ENCODE measurements at places on chromosomes 6 and 20.

- DNase-seq, result no peak
These were observed 38.0 kb downstream of the CD164 start for GRCh38 chr6:109344226-109344625.

DNA sequence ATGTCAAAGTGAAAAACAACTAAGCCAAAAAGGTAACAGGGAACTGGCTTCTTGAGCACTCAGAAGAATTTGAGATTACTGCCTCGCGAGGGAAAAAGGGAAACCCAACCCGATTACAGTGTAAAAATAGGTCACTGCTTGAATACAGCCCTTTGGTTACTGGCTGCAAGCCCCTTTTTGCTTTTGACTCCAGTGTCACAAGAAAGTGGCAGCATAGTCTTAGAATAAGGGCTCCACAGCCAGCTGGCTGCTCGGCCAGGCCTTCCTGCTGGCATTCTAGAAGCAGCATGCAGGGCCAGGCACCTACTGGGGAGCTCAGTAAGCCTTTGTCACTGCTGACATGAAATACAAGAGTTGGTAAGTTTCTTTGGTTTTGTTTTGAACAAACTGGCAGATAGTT, 83.0 kb downstream of the ZHX3 start:
- no peak for DNase-seq

DNA sequence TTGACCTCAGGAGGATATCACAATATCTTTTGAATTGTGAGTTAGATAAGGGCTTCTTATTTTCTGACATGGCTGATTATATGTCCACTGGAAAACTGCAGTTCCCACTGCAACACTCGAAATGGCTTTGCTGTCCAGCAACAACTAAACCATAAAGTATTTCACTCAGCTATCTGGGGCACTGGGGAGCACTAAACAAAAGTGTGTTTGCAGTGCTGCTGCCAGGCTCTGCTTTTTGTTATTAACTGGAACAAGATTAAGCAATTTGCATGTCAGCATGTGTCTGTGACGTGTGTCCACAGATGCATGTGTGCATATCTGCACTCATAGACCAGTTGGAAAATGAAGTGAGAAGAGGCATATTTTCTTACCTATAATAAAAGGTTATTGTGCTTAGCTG, 107.8 kb upstream of the CCN2 start:
- DNase-seq, result no peak

DNA sequence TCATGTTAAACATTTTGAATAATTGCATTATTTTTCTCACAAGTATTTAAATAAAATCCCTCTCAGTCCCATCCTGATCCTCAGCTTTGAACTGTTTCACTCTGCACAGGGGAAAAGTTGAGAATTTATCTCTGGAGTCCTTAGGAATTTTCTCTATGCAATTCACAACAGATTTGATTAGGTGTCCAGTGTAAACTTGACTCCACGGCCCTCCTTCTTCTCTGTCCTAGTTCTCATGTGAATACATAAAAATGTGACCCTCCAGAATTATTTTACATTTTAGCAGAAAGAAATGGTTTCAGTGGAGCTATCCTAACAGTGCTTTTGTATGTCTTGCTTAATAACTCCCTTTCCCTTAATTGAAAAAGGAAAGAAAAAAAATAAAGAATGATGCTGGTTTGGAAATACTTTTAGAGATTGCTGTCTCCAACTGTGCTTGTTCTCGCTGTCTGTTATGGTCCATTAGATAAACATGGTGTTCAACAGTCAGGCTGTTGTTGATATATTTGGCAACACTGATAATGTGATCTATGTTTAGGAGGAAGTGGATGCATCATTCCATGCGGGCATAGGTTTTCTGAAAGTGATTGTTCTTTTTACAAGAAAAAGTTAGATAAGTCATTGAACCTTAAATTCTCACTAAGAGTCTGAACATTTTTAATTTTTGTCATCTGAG, 599.4 kb upstream of the CITED2 start:
- DNase-seq, result no peak

GRCh38 chr20:1383623-1384404, 9.0 kb downstream of the FKBP1A start:
- DNase-seq, result no peak

GRCh38 chr6:150346346-150346745, 22.5 kb upstream of the IYD start:
- DNase-seq, result no peak

- DNase-seq, result no peak
These were observed 83.6 kb downstream of the MRPL14 start for GRCh38 chr6:44043479-44044153.

GRCh38 chr20:35511814-35512420, 17.5 kb downstream of the C20orf173 start:
- DNase-seq, result no peak

DNA sequence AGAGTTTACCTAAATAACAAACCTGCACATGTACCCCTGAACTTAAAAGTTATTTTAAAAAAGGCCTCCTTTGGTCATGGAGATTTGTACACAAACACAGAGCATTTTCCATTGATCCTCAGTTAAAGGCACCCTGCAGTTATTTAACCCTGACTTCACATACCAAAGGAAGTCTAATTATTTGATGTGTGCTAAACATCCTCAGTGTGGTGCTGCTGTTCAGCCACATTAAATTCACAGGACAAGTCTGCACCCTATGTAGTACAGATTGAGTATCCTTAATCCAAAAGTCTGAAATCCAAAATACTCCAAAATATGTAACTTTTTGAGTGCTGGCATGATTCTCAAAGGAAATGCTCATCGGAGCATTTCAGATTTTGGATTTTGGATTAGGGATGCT, 21.4 kb downstream of the KCNQ5 start:
- no peak for DNase-seq

DNA sequence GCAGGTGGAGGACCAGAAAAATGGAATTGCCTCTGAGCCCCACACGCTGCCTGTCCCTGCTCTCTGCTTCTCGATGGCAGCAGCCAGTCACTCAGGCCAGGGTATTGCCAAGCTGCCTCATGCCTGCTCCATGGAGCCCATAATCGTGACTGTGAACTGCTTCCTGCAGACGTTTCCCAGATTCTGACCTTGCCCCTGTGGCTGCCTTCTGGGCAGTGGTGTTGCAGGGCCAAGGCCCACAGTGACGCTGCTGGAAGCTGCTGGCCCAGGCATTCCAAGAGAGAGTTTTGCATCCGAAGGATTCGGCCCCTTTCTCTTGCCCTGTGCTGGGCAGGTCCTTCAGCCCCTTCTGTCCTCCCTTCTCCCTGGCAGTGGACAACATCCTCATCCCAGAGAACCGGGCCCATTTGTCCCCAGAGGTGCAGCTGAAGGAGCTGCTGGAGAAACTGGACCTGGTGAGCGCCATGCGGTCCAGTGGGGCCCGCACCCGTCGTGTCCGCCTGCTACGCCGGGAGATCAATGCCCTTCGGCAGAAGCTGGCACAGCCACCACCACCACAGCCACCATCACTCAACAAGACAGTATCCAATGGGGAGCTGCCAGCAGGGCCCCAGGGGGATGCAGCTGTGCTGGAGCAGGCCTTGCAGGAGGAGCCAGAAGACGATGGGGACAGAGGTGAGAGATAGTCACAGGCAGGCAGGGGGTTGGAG, 14.5 kb downstream of the BRPF3 start:
- DNase-seq, result no peak

GRCh38 chr6:158439255-158439654, 120.6 kb upstream of the TMEM181 start:
- no peak for DNase-seq

DNA sequence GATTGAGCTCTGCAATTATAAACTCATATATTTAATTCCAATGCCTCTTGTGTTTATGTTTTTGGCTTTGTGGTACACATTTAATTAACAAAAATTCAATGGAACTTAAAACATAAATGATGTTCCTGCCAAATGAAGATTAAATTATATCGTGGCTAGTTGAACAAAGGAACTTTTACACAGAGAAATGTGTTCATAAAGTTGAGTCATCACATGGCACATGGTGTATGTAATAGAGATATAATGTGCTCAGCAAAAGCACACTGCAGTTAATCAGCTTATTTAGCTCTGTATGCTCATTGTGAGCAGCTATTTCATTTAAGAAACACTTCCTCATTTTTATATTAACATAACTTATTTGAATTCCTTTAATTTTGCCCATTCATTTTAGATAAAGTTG, 1295.6 kb upstream of the CITED2 start:
- DNase-seq, result no peak

DNA sequence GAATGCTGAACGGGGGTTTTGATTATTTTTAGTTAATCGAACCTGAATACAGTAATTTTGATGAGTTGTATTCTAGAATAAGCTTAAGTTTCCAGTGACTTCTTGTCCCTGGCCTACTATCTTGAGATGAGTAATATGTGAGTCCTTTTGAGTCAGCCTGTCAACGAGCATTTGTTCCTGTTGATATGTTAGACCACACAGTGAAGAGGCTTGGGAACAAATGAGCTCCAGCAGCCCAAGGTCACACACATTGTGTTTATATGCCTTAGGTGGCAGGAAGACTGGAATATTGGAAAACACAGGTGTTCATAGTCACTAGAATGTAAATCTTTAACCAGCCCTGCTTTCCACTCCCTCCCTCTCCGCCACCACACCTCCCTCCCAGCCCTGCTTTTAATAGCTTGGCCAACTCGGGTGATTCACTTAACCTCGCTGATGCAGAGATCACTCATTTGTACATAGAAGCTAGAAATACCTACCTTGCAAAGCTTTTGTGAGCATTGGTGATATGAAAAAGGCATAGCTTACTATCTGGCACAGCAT, 9.1 kb downstream of the SMPDL3A start:
- DNase-seq, result no peak

DNA sequence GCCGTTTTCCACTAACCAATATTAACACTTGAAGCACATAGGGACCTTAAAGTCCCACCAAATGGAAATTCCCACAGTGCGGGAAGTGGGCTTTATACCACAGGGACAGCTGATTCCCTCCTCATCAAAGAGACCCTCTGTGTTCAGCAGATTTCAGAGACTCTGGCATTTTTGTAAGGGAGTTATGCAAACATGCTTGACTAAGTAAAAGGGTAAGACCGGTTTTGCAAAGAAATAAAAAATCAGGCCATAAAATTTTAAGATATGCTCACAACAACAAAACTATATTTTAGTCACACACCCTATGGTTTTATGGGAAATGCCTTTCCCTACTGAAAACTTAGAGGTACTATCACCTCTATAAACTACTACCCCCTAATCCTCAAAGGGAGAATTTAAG, 45.4 kb upstream of the SPTLC3 start:
- DNase-seq, result no peak

- no peak for DNase-seq
These were observed 611.7 kb downstream of the UTRN start for GRCh38 chr6:144896871-144897270.

DNA sequence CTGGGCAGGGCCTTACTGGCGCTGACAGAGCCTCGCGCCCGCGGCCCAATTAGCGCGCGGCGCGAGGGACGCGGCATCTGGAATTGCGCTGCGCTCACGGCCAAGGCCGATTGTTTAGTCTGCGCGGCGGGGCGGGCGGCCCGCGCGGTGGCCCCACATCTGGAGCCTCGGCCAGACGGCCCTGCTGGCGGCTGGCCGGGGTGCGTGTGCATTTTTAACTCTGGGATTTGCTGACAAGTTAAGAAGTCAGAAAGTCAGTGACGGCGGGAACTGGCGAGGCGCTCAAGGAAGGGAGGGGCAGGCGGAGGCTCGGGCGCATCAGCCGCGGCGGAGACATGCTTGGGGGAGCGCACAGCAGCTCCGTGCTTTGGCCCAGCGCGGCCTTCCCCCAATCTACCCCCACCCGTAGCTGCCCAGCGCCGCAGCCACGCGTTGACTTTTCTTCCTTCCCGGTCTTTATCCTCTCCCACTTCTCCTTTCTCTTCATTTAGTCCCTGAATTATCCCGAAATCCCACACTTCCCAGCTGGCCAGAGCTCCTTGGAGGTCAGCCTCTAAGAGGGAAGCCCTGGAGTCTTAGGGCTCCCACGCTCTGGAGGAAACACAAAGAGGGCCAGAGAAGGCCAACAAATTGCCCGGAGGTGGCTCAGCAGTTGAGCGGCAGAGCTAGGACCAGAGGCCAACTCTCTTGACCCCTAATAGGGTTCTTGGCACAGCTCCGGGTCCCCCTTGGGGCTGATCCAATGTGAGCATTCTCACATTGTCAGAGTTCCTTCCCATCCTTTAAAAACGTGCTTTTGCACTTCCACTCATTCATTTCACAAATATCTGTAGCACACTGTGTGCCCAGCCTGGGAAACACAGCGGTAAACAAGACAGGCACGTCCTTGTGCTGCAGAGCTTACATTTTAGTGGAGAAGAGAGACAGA, 40.8 kb upstream of the FOXP4 start:
- DNase-seq, result no peak

GRCh38 chr6:33126101-33126714, 50.4 kb downstream of the HLA-DPB1 start:
- peak; percentile 11 for DNase-seq

- DNase-seq, result no peak
These were observed 7.3 kb upstream of the PXDC1 start for GRCh38 chr6:3758842-3759144.

- no peak for DNase-seq
These were observed 88.3 kb upstream of the CCDC28A start for GRCh38 chr6:138685257-138685656.

GRCh38 chr6:21208796-21209186, 384.8 kb upstream of the SOX4 start:
- DNase-seq, result no peak

- no peak for DNase-seq
These were observed 57.4 kb downstream of the ARHGAP40 start for GRCh38 chr20:38658879-38659596.

DNA sequence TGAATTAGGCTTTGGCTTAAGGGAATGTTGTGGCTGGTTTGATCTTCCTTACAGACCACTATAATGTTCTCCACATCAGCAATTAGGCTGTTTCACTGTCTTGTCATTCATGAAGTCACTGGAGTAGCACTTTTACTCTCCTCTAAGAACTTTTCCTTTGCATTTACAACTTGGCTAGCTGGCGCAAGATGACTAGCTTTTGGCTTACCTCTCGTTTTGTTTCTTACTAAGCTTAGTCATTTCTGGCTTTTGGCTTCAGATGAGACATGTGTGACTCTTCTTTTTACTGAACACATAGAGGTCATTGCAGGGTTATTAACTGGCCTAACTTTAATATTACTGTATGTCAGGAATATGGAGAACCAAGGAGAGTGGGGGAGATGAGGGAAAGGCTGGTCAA, 143.2 kb downstream of the PTCHD4 start:
- DNase-seq, result no peak

GRCh38 chr6:109834131-109834530, 143.0 kb downstream of the FIG4 start:
- DNase-seq, result no peak
